ENCODE measurements at places on chromosomes 2 and 18.
A peak's percentile ranks its signal among the peaks of the same experiment; 100 is the strongest.

DNA sequence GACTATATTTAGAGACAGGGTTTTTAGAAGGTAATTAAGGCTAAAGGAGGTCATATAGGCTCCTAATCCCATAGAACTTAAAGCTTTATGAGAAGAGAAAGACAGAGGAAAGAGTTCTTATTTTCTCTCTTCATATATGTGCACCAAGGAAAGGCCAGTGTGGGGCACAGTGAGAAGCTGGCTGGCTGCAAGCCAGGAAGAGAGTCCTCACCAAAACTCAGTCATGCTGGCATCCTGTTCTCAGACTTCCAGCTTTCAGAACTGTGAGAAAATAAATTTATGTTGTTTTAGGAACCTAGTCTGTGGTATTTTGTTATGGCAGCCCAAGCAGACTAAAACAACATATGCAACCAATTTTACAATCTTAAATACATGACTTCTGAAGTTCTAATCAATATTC, 31.5 kb upstream of the ATIC start:
- no peak for DNase-seq

DNA sequence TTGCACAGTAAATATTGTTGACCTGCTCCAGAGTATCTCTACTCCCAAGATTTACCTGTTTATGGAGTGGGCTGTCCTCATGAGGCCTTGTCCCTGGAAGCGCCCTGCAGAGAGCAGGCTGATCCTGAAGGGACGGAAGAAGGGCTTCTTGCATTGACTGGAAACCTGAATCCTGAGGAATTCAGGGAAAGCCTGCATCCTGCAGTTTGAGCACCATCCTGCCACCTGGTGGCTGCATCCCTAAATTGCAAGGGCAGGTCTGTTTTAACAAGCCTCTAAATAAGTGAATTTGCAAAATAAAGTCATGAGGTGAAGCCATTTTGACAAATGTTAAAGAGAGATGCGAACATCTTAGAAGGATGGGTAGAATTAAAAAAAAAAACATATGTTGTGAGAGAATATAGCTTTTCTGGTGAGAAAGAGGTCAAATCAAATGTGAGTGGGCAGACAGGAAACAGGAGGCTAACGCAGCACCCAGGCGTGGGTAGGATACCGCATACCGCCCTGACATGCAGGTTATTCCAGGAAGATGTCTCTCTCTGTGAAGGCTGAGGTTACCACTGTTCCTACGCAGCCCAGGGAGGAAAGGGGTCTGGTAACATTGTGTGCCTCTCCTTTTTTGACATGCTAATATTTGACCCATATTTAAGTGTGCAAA, 754.9 kb downstream of the RNF144A start:
- no peak for DNase-seq

GRCh38 chr2:95262896-95263542, 11.2 kb upstream of the PROM2 start:
- no peak for DNase-seq

GRCh38 chr2:63775191-63775590, 66.5 kb upstream of the UGP2 start:
- no peak for DNase-seq

- no peak for DNase-seq
Observed at GRCh38 chr2:154261473-154262027, 389.8 kb downstream of the GALNT13 start.

GRCh38 chr18:35050705-35051195, 9.5 kb downstream of the MAPRE2 start:
- no peak for DNase-seq

DNA sequence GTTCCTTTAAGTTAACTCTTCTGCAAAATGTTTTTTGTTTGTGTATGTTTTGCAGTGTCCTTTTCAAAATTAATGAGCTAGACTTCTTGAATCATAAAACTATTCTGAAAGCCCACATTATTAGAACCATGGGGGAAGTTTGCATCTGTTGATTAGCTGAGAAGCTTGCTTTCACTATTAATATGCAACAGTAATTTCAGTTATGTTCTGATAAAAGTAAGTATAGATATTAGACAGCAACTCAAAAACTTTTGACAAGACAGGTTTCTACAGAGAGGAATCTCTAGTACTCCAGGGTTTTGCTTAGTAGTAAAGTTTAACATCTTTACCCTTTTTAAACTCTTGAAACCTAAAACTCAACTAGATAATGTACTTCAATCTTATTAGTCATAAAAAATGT, 147.8 kb downstream of the UBE2E3 start:
- no peak for DNase-seq

GRCh38 chr2:231277962-231278361, 79.5 kb downstream of the ARMC9 start:
- DNase-seq = no peak

GRCh38 chr18:57352761-57353136, 392 bp downstream of the ST8SIA3 start:
- no peak for DNase-seq

GRCh38 chr2:216084547-216084946, 2.8 kb downstream of the TMEM169 start:
- DNase-seq = no peak

DNA sequence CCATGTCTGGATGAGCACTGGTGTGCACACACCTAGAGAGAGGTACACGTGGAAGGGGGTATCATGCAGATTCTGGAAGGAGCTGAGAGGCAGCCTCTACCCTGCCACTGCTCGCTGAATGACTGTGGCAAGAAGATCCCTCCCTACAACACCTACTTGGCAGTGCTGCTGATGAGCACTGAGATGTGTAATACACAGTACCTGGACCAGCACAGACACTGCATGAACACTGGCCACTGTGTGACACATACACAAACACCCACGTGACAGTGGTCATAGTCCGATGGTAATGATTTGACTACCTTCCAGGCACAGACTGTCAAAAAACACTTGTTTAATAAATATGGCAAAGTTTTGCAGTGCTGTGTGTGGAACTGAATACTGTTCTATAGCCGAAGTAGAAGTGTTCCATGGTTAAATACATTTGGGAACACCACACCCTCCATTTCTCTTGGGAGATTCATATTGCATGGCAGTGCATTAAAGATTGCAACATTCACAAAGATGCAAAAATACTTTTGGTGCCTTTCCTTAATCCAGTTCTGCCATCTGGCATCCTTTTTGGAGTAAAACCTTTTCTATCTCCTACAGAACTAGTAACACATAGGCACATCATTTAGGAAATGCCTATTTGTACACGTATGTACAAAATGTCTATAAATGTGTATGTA, 29.6 kb downstream of the MRPS5 start:
- no peak for DNase-seq

DNA sequence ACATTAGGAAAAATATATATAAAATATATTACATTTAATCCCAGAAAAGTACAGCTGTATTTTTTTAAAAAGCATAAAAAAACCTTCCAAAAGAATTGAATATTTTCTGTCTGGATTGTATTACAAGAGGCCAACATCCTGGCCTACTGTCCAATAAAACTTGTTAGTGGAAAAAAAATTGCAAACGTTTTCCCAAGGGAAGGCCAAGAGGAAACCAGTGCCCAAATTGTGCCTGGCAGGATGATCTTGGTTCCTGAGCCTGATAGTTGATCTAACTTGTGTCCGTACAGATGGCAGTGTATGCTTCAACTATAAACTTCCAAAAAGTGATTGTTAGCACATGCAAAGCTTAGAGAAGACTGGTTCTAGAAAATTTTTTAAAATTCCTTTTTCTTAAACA, 90.6 kb upstream of the LPIN2 start:
- DNase-seq = no peak

DNA sequence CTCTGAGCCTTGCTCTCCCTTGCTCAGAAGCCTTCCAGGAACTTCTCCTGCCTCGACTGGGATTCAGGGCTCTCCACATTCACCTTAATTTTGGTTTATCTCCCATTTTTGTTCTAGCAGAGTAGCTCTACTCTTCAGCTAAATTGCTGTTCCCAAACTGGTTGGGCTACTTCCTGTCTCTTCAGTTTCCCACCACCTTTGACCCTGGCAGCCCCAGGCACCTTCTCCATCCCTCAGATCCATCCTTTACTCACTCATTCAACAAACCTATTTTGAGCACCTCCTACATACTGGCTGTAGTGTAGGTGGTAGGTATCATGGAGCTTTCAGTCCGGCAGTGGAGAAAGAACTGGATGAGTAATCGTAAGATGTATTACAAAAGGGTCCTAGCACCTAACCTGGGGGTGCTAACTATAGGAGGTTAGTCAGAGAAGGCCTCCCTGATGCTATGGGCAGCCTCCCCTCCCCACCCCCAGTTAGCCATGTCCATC, 26.3 kb downstream of the MERTK start:
- DNase-seq = no peak

DNA sequence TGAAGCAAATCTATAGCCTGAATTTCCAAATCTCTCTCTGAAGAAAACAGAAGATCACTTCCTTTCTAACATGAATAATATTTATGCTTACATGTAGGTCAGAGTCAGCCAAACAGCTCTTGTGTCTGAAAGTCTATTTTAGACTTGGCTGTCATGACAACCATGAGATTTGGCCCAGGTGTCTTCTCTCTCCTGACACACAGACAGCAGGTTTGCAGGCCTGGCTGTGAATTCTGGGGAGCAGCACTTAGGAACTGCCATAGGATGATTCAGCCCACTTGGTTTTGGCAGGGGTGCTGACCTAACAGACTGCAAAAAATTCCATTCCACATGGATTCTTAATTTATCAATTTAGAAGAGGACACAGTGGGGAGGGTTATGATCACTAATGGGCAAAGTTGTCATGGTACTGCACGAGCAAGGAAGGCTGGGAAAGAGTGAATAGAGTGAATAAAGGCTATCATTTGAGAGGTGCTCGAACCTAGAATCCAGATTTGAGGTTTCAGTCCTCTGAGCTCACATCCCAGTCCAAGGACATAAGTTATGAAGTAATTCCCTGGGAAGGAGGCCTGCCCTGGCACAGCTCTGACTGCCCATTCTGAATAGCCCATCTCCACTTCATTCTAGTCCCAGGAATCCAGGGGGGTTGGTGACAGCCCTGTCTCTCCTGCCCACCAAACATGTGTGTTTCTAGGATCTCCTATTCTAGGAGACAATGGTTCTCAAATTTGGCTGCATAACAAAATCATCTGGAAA, 453.9 kb upstream of the TRIB2 start:
- no peak for DNase-seq

DNA sequence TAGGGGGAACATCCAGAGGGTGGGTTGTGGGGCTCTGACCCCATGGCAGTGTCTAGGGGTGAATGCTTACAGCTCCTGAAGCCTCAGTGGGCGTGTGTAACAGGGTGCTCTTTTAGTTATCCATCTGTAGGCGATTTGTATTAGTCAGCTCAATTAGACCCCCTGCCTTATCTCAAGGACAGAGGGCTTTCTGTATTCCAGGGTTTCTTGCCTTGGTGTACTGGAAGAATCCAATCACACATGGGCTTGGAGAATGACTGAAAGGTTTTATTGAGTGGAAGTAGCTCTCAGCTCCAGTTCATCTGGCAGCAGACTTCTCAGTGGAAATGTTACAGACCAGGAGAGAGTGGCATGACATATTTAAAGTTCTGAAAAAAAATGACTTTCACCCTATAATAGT, 334.0 kb upstream of the GCFC2 start:
- no peak for DNase-seq

DNA sequence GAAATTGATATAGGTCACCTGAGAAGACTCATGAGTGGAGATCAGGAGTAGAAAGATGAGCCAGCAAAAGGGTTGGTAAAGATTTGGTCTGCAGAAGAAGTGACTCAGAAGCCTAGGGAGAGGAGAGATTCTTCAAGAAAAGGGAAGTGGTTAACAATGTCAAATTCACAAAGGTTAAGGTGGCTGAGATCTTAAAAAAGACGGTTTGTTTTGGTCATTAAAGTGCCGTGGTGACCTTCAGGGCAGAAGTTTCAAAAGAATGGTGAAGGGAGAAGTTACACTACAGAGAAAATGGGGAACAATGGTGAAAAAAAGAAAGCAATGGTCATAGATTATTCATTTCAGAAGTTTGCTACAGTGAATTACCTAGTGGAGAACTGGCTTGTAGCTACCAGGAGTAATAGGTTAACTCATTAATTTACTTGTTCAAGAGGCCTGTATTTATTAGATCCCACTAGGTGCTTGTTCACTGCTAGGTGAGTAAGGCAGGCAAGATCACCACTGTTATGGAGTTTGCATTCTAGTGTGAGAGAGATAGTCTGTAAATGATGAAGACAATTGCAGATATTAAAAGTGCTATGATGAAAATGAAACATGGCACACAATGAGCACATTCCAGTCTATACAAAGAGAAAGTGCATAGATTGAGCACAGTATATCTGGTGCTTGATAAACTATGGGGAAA, 43.0 kb downstream of the FBXO48 start:
- no peak for DNase-seq

- no peak for DNase-seq
Observed at GRCh38 chr2:4354678-4355077, 651.3 kb downstream of the DCDC2C start.

DNA sequence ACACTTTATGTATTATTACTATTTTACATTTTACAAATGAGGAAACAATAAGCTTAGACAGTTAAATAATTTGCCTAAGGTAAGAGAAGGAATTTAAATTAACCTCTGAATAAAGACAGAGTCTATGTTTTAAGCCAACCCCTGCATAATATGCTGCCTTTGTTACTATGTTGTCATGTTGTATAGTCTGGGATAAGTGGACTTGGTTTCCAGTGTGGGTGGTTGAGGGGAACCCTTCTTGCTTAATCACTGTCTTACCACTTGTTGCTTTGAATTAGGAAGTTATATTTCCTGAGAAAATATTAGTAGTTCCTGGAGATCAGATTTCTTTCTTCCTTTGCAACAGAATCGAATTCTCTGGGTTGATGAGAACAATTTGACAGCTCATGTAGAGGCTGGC, 52.6 kb downstream of the AGPS start:
- DNase-seq = no peak

GRCh38 chr2:1707771-1708418, 36.4 kb downstream of the PXDN start:
- peak; percentile 52 for DNase-seq

GRCh38 chr2:232319067-232319802, 59.3 kb upstream of the ALPP start:
- DNase-seq = no peak

DNA sequence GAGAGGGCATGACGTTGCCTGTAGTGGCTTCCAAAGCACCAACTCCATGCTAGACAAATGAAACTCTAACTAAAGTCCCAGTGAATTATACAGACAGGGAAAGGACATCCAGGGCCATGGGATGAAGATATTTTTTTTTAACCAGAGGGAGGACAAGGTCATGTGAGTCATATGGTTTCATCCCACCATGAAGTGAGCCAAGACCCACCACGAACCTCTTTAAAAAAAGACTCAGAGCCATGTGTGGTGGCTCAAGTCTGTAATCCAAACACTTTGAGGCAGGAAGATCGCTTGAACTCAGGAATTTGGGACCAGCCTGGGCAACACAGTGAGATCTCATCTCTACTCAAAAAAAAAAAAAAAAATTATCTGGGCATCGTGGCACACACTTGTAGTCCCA, 115.2 kb downstream of the LIPG start:
- DNase-seq = no peak

DNA sequence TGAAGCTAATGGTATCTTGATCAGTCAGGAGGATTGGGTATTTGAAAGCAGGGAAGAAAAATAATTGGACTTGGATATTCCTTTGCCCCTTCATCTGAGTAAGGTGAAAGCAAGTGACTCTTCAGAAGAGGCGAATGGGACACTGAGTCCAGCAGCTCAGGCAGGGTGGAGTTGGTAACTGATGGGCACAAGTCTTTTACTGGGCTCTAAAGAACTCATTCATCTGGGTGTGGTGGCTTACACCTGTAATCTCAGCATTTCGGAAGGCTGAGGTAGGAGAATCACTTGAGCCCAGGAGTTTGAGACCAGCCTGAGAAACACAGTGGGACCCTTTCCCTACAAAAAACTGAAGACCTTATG, 11.2 kb downstream of the CFLAR start:
- no peak for DNase-seq

GRCh38 chr18:76142611-76143010, 352.4 kb downstream of the ZNF516 start:
- no peak for DNase-seq
